Large intestine (tissue), 12 donors: ENCODE measurements at places on chromosomes 11 and 22. TPM values are rescaled to one million over a fixed set of nuclear protein-coding genes. Genes with fewer than 3 reads are reported as not detected.
A peak's percentile ranks its signal among the peaks of the same experiment; 100 is the strongest.

The OR5B12 gene
- 0.03 TPM for polyA plus RNA-seq

- no peak for DNase-seq
Measured at GRCh38 chr11:19980957-19981669, 179.2 kb downstream of the DBX1 start.

DNA sequence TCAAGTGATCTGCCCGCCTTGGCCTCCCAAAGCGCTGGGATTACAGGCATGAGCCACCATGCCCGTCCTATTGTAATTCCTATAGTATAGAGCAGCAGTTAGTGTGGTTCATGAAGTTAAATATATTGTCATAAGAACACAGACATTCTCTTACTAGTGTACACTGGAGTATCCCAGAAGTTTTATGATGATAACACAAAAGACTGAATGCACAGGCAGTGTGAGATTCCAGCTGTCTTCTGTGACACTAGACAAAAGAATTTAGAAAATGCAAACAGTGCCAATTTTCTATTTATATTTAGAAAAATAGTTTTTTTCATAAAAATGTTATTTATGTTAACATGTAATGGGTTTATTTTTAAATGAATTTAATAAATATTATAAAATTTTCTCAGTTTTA lies 39.4 kb upstream of the RBX1 start:
- no peak for DNase-seq

The CYB561A3 gene
- polyA plus RNA-seq = 31.1 TPM

- DNase-seq = no peak
Measured at GRCh38 chr22:48842976-48843375, 984.7 kb downstream of the BRD1 start.

The POTEH gene
- polyA plus RNA-seq = not detected

DNA sequence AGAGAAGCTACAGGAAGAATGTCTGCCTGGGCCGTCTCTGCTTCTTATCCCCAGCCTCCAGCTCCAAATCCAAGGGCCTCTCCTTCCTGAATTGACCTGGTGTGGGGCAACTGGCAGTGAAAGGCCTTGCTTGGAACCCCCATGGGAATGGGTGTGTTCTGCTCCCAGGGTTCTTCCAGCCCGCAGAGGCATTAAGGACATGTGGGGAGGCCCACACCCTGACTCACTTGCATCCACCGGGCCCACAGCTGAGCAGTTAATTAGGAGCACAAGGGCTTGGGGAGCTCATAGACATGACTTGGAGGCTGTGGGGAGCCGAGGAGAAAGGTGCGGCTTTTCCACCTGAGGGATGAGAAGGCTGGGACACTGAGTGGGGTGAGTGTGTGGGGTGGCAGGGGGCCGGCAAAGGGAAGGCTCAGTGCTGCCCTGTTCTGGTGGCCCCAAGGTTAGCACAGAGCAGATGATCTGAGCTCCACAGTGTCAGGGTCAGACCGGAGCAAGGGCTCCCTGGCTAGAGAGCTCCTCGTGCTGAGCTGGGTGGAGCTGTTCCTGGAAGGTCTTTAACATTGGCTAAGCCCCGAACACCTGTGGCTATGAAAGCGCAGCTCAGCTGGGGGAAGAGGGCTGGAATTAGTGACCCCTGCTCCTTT lies 64.5 kb upstream of the NECTIN1 start:
- DNase-seq = no peak

The C11orf52 gene
- polyA plus RNA-seq = 14.6 TPM

The CCDC179 gene
- polyA plus RNA-seq = not detected

DNA sequence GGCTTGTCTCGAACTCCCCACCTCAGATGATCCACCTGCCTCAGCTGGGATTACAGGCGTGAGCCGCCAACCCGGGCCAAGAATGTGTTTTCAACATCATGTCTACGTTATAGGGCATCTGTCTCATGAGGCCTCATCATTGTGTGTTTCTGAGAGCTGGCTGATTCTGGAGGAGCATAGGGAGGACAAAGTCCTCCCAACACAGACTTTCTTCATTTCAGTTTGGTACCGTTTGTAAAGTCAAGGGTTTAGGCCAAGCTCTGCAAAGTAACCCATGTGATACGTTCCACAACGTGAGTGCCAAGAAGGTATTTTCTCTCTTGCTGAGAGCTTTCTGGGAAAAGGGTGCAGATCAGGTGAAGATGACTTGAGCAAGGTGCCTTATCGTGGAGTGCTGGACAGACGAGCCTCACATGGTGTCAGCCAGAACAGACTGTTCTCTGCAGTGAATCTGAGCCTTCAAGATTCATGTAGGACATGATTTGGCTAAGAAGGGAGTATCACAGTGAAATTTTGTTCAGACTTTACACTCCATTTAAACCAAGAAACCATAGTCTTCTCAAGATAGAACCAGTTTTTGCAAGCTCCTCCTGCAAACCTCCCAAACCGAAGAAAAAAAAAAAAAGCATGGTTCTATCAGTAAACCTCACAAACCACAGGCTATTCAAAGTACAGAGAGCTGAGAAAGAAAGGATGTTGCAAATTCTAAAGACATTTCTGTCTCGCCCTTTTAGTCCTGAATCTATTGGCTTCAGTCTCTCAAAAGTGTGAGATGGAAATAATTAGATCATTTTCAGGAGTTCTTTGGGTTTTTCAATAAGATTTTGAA lies 71.7 kb downstream of the DBX1 start:
- peak; percentile 54 for DNase-seq
